ENCODE measurements at places on chromosomes 4 and X.

DNA sequence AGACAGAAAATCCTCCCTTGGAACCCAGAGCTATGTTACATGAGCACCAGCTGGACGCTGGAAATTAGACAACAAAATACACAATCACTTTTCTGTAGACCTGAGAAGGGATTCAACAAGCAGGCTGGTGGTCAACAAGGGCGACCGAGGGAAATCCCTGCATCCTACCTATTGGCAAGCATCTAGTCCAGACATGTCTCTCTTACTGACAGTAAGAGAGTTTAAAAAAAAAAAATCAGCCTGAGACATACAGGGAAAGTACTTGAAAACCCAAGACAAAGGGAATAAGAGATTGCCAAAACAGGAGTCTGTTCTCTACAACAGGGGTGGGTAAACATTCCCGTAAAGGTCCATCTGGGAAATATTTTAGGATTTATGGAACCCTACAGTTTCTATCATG, 108.0 kb downstream of the KDR start:
- no peak for DNase-seq

GRCh38 chr4:106454021-106454420, 85.4 kb upstream of the GIMD1 start:
- DNase-seq = no peak

GRCh38 chr4:3766036-3766784, at the start of gene ADRA2C:
Gene ADRA2C (plus strand): TSS chr4:3766385. CDS start chr4:3766607, 222 bp downstream.
- no peak for DNase-seq

- DNase-seq = no peak
Observed at GRCh38 chrX:30965767-30966166, 76.7 kb upstream of the TAB3 start.

DNA sequence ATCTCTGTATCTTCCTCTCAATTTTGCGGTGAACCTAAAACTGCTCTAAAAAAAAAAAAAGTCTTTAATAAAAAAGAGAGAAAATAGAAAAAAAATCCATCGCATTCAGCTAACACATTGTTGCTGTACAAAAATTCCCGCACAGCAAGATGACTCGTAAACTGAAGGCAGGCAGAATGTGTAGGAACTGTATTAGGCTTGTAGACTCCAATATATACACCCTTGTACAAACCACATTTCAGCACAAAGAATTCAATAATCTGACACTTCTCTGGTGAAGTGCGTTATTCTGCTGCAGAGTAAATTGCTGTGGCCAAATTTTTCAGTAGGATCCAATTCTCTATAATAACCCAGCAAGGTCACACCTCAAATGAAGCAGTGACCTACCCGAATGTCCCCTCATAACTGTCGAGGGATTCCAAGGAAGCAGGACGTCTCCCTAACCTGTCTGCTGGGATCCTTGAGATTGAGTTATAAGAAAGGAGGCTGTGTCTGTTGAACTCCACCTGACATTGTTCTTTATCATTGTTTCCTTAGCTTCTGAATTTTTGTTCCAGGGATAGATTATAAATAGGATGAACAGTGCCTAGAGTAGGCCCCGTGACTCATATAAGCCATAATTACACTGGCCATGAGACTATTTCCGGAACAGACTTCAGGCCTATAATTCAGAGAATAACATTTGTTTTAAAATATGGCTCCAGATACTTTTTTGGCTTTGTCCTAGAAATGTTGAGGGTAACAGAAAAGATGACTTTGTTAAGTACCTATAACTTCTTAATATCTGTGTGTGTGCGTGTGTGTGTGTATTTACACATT, 348.3 kb downstream of the PCDH7 start:
- DNase-seq = no peak
